ENCODE measurements at places on chromosomes 7 and 10. TPM values are rescaled to one million over a fixed set of nuclear protein-coding genes. Genes with fewer than 3 reads are reported as not detected.

The TRPV5 gene
- total RNA-seq: not detected

The DNAJB12 gene
- 30.4 TPM for total RNA-seq

The LRRD1 gene
- not detected for total RNA-seq

The AKR1C8 gene
- 0.20 TPM for total RNA-seq

The VWC2 gene
- not detected for total RNA-seq

The FKBP6 gene
- total RNA-seq: not detected

The ADRA2A gene
- not detected for total RNA-seq

GRCh38 chr10:17516376-17516775 is 62.0 kb upstream of the ST8SIA6 start:
- DNase-seq: no peak

DNA sequence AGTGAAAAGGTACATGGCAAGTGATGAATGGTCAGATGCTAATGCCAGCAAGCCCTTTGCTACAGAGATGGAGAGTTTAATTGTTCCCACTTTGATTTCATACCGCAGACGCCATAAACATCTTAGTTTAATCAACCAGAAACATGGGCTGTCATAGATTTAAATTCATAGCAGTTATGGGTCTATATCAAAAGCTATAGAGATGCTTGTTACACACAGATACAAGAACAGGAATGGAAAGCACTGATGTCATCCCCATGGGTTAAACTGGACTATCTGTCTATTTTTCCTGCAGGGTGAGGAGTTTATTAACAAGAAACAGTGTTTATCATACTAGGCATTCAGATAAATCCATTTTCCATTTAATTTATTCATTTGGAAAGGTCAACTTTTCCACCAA is 409.2 kb downstream of the NRG3 start:
- no peak for DNase-seq

DNA sequence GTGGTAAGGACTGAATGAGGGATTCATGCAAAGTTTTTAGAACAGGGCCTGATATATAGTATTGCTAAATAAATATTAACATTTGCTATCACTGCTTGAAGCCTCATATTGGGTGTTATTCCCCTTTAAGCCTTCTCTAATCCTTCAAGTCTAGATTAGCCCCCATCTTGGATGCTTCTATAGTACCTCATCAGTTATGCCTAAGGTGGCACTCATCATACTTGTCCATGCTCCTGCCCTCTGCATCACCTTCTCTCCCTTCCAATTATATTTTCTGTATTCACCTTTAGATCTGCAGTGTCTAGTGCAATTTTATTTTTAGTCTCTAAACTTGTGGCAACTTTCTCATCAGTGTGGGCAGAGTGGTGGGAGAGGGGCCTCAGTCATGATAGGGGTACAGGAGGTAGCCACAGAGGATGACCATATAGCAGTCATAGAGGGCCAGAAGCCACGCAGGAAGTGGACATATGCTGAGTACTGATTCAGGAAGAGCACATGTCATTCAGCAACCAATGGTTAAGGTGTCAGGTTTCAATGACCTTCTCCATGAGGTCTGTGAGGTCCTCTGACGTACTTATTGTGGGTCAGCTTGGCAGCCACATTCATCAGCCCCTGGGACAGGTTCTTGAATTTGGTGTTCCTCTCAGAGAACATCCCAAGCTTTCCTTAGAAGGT is 2.5 kb downstream of the ENTPD1 start:
- no peak for DNase-seq

GRCh38 chr10:122863216-122864193 is 15.9 kb downstream of the FAM24B start:
- no peak for DNase-seq

DNA sequence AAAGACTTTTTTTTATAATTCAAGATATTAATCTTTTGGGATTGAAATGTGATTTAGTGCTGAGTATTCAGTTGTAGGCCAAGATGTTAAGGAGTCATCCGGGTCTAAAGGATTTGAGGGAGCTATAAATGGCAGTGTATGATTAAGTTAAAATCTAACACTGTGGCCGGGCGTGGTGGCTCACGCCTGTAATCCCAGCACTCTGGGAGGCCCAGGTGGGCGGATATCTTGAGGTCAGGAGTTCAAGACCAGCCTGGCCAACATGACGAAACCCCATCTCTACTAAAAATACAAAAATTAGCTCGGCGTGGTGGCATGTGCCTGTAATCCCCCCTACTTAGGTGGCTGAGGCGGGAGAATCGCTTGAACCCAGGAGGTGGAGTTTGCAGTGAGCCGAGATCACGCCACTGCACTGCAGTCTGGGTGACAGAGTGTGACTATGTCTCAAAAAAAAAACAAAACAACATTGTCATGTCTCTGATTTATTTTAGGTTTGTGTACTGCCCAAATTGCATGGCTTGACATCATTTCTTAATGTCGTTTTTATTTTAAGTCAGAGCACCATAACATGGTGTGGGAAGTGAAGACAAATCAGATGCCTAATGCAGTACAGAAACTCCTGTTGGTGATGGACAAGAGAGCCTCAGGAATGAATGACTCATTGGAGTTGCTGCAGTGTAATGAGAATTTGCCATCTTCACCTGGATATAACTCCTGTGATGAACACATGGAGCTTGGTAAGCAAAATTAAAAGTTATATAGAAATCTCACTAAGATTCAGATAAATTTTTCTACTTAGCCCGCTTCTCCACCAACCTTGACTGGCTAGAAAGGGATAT is 10.7 kb downstream of the HBP1 start:
- DNase-seq: no peak

DNA sequence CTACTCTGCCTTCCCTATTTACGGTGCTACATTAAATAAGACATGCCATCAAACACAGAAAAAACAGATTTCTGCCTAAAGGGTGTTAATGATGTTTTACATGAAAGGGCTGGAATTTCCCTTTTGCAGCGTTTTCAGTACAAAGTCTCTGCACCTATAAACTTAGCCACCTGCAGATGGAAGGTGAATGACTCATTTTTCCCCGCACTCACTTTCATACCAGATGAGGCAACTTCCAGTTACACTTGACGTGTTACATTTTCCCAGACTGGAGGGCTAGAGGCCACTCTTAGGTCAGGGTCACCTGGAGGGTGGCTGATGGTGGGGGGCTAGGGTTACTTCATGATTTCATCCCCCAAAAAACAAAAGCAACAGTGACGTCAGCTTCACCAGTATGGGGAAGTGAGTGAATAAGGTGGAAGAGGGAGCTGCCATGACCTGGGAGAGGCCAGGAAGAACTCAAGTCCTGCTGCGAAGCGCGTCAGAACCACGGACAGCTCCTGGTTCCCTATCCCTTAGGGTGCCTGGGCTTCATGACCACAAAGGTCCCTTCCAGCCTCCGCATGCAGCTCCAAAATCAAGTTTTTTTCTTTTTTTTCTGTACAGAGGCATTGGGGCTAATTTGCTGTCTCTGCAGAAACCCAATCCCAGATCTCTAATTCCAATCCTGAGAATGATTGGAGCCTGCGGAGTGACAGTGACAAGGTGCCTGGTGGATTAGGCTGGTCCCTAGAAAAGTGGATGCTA is 94.0 kb downstream of the ADARB2 start:
- DNase-seq: no peak
